ENCODE measurements at places on chromosomes 2 and 18.

- no peak for DNase-seq
Measured at GRCh38 chr18:23068570-23069310, 66.5 kb upstream of the CABLES1 start.

GRCh38 chr2:134852518-134852917 lies 14.1 kb downstream of the ACMSD start:
- DNase-seq = no peak

DNA sequence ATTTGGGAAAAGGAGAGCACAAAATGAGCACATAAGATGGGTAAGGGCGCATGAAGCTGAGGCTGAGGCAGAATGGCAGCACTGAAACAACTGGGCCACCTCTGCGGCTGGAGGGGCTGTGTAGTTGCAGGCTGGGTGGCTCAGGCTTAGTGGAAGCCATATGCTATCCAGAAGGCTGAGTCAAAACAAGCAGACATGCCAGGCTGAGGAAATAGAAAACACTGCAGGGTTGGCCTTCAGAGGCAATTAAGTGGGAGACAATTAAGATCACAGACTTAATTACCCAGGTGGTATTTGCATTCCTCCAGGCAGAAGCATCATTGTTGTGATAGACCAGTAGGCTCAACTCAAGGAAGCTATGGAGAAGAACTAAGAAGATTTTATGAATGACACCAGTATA lies 11.4 kb upstream of the XPO1 start:
- no peak for DNase-seq

GRCh38 chr18:74326231-74326630 lies 10.6 kb downstream of the C18orf63 start:
- no peak for DNase-seq

DNA sequence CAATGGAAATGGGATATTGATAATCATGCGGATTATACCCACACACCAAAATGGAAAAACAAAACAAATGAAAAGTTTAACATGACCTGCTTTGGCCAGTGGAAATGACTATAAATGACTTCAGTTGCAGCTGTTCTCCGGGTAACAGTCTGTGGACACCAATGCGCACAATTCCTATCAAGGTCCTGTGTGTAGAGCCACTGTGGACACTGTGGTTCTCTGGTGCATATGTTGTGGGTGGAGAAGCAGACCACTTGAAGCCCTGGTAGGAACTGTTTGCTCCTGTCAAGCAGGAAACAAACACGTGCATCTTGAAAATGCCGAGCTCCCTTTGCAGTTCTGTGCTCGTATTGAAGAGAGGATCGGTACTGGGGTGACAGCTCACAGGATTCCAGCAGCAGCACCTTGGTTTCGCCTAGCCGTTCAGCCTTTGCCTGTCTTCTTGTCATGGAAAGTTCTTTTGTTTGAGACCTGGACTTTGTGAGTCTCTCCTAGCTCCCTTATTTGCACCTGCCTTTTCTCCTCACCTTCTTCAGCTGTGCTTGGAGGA lies 32.9 kb downstream of the NCK2 start:
- DNase-seq = no peak

GRCh38 chr2:151379169-151379568 lies 21.8 kb downstream of the TNFAIP6 start:
- no peak for DNase-seq

- DNase-seq = no peak
Measured at GRCh38 chr2:134287323-134287722, 33.5 kb downstream of the MGAT5 start.

DNA sequence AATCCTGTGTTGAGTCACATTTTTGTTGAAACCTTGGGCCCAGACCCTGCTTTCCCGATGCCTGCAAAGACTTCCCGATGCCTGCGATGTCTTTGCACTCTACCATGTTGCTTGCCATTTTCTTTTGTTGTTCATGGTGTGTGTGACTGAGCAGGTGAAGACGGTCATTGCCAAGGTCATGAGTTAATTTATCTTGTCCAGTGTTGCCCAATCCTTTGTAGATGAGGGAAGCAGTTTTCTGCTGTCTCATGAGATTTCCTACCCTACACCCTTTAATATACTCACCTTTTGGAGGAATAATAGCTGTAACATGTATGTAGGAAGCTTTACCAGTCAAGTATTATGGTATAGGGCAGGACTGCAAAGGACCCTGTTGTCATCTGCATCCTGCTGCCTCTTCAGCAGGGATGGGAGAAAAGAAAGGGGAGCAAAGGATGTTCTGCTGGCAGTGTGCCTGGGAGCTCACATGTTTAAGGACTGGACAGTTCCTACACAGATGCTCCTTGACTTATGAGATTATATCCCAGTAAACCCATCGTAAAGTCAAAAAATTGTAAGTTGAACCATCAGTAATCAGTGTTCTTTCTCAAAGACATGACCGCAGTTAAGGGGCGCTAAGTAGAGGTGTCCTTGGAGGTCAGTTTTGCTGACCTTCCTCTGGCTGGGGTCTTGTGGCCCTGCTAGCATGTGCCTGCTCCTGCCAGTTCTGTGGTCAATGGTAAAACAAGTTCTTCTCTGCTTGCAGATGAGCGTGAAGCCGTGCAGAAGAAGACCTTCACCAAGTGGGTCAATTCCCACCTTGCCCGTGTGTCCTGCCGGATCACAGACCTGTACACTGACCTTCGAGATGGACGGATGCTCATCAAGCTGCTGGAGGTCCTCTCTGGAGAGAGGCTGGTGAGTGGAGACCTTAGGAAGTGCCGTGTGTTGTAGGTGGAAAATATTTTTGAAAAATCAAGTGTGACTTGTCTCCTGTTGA lies 124.8 kb upstream of the EML6 start:
- DNase-seq = no peak

DNA sequence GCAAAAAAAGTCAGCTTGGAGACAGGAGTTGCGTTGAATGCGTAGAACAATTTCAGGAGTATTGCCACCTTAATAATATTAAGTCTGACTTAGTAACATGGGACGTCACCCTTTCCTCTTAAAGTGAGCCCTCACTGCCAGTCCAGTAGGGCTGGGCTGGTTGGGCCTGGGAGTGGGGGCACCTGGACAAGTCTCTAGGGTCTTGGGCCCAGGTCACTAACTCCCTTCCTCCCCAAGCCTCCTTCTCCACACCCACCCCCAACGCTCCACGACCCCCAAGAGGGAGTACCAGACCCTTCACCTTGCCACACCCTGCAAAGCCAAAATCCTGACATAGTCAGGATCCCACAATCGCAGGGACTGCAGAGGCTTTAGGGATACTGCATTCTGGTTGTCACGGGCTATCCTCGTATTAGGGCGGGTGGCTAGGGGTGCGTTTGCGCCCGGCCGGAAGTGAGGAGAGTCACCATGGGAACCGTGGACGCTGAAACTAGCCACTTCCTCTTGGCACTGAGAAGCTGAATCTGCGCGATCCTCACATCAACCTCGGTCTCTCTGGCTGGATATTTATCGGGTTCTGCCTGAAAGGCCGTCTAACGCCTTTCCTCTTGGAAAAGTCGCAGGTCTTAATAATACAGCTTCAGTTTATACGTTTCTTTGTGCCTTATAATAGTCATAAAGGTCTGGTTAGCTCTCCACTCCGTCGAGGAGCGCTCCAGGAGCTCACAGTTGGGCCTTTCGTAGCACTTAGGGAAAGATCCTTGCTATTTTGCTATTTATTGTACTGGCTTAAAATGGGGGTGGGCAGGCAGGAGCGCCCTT lies 10.3 kb upstream of the CXXC1 start:
- DNase-seq = peak; percentile 73

- no peak for DNase-seq
Measured at GRCh38 chr2:179765666-179766065, 95.7 kb downstream of the ZNF385B start.

- no peak for DNase-seq
Measured at GRCh38 chr2:236552581-236553363, 16.9 kb upstream of the ACKR3 start.

GRCh38 chr18:74745633-74746403 lies 148.1 kb downstream of the ZNF407 start:
- DNase-seq = no peak

- no peak for DNase-seq
Measured at GRCh38 chr2:241534701-241535375, 23.7 kb upstream of the BOK start.

DNA sequence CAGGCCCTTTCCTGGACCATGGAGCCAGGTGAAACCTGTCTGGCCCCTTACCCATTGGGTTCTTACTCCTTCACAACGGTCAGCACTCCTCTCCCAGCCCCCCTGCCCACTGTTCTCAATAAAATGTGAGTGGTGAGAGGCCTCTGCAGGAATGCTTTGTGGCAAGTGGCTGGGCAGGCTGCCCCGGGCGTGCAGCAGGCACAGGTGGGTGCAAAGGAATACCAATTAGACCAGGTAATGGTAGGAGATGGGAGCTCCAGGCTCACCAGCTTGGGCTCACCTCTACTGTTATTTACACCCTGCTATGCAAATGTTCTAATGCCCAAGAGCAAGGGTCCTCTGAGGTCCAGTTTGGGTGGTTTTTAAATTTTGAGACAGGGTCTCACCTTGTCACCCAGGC lies 6.0 kb downstream of the PRADC1 start:
- no peak for DNase-seq

- no peak for DNase-seq
Measured at GRCh38 chr2:217275091-217275490, 415.2 kb upstream of the TNP1 start.

- no peak for DNase-seq
Measured at GRCh38 chr2:235936493-235936892, 231.7 kb downstream of the GBX2 start.

DNA sequence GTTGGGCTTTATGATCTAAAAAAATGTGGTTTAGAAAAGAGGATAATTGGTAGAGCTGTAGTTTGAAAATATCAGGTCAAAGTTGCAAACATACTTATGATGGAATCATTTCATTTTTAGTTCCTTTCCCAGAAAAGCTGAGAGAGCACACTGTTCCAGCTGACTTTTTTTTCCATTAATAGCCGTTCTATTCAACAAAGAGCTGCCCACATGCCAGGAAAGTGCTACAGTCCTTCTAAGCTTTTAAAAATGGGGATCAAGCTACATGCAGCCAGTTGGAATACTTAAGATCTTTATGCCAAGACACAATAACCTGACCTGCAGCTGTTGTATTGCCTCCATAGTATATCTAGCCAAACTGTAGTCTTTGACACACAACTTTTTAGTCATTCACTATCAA lies 111.5 kb downstream of the GALNT3 start:
- DNase-seq = no peak

DNA sequence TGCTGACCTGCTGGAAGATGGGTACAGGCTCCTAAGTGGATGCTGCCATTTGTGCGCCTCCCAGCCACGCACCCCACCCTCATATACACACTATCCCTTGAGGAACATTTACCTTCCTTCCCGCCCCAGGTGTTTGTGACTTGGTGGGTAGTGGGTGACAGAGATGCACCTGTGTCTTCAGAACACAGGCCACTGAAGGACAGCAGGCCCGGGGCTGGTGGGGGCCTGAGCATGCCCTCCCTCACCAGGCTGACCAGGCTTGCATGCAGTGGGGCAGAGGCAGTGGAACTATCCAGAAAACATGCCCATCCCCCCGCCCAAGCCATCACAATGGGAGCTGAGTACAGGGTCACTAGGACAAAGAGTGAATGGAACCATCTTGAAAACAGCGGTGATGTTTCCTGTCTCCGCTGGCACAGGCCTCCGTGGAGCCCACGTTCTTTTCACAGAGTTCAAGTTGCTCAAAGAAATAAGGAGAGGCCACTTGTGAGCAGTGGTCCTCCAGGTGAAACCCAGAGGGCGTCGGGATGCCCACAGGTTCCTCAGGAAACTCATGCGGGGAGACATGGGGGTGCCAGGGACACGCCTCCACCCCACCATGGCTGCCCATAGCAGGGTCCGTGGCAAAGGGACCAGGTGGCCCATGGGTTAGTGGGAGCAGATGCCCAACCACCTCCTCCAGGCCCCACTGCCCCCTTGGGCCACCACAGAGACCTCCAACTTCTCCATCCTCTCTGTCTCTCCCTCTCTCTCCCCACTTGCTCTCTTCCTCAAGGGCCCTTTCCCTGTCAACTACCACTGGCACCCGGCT lies 90.9 kb downstream of the MALT1 start:
- DNase-seq = no peak

- DNase-seq = no peak
Measured at GRCh38 chr2:149587950-149588487, 444 bp upstream of the MMADHC start.

- no peak for DNase-seq
Measured at GRCh38 chr2:208406474-208407451, at the start of gene PTH2R. Gene PTH2R (plus strand): TSS chr2:208406792. CDS start chr2:208407044, 252 bp downstream.

DNA sequence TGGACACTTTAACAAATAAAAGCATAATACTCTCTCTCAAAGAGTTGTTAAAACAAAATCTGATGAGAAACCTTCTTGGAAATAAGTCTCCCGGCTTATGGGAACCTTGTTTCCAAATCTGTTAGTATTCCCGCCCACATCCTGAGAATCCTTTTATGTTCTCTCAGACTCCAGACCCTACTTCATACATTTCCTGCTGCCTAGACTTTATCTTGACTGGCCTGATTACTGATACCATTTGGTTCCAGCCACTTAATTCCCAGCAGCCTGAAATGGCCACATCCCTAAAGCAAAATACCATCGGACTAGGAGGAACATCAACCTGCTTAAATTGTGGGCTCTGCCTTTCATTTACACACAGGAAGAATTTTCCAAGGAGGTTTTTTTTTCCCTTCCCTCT lies 79.1 kb upstream of the CYP1B1 start:
- no peak for DNase-seq

DNA sequence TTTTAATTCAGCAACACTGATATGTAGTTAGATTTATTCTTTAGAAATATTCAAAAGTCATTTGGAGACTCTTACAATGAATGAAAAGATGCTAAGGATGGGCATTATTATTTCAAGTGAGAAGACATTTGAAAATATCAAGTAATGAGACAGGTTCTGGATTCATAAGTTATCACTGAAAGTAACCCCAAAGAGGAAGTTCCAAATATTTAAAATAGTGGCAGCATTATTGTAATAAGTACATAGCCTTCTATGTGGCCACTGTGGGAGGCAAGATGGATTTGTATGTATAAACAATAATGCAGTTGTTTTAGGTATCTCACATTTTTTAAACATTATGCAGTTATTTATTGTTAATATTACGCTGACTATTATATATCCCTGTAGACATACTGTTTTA lies 29.7 kb downstream of the ZC3H6 start:
- DNase-seq = no peak

GRCh38 chr2:134139611-134140010 lies 114.3 kb upstream of the MGAT5 start:
- DNase-seq = no peak

- no peak for DNase-seq
Measured at GRCh38 chr18:47413327-47413726, 161.9 kb upstream of the SKOR2 start.

DNA sequence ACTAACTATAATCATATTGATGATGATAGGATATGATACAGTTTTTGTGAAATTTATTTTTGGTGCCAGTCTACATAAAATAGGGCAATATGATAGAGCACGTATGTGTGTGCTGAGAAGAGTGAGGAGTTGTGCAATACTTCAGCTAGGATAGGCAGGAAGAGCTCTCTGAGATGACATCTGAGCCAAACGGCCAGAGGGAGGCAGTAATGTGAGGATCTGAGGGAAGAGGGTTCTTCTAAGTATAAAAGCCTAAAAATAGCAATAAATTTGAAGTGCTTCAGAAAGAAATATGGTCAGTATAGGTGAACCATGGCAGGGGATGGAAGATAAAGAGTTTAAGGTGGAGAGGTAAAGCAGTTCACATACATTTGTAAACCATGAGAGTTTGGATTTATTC lies 102.5 kb downstream of the OLA1 start:
- no peak for DNase-seq

- DNase-seq = no peak
Measured at GRCh38 chr2:108304975-108305374, 16.3 kb downstream of the SULT1C2 start.

Data from CD4-positive, alpha-beta T cell treated with Interleukin-10 for 1 hour (primary cell).